ENCODE measurements at places on chromosomes 2 and 18. TPM values are rescaled to one million over a fixed set of nuclear protein-coding genes. Genes with fewer than 3 reads are reported as not detected.

The PROM2 gene
- 5.4 TPM for total RNA-seq

The MYCN gene
- total RNA-seq = 43.8 TPM

The ANKRD30B gene
- total RNA-seq = not detected

The NEB gene
- 0.59 TPM for total RNA-seq

The FHOD3 gene
- 21.2 TPM for total RNA-seq

The IL1R1 gene
- total RNA-seq = 0.17 TPM

Data from glutamatergic neuron (in vitro differentiated cells).